H4 (cell line): ENCODE measurements at places on chromosomes 1 and 21.

DNA sequence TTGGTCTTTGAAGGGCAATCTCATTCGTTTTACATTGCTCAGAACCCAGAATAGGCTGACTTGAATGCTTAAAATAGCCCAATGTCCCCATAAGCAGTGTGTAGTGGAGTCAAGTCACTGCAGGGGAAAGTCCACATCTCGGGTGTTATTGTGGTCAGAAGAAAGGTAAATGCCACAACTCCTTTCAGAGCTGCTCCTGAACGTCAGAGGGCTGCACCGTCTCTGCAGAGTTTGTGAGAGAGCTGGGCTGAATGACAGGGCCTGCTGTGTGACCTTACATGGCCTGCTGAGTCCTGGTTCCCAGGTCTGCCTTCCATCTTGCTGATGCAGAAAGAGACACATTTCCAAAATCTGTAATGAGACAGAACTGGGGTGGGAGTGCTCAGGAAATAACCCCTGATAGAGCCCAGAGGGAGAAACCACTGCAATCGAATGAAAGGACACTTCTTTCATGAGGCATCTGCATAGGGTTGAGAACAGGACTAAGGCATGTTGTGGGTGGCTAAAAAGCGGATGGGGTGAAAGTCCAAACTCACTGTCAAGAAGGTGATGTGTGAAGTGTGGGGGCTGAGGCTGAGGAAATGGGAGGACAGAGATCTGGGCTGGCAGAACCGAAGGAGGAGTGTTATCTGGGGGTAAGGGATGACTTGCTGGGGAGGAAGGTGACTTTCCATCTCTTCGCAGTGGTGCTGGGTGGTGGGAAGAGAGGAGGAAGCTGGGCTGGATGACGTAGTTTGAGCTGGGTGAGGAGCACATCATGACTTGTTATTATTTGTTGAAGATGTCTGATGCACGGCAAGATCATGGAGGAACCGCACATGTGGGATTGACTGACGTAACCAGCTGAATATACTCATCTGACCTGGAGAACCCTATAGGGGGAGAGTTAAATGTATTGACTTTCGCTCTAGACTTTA lies 33.7 kb downstream of the XCL2 start:
- DNase-seq: no peak

DNA sequence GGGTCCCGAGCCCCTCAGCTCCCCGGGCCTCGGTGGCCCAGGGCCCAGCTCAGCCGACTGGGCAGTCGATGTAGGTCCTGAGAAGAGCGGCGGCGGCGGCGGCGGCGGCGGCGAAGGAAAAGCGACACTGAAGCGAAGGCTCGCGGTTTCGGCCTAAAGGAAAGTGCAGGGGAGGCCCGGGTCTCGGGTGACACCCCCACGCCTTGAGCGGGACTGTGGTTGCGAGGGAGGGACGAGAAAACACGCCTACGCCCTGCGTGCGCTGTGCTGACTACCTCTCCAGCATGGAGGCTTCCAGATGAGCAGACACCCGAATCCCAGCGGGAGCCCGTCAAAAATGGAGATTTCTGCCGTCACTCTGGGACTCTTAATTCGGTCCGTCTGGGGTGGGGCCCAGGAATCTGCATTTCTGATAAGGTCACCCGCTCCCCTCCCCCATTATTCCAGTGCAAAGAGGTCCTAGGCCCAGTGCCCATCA lies 31.2 kb downstream of the DNTTIP2 start:
- peak; percentile 33 for DNase-seq

DNA sequence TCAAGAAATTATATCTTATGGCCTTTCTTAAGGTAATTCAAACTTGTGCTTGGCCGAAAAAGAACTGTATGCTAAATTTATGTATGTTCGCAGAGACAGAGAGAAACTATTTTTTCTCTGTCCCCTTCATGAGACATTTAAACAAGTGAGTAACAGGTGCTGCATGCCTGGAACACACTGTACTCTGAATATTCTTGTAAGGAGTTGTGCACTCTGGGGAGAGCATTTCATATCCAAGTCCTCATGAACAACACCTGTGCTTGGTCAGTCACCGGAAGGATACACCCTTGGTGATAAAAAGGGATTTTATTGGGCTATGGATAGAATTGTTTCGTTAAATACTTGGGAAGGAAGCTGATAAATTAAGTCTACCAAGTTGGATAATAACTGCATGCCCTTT lies 220.8 kb upstream of the NRIP1 start:
- DNase-seq: no peak

- DNase-seq: no peak
Observed at GRCh38 chr1:209896346-209896745, 41.7 kb upstream of the SYT14 start.

DNA sequence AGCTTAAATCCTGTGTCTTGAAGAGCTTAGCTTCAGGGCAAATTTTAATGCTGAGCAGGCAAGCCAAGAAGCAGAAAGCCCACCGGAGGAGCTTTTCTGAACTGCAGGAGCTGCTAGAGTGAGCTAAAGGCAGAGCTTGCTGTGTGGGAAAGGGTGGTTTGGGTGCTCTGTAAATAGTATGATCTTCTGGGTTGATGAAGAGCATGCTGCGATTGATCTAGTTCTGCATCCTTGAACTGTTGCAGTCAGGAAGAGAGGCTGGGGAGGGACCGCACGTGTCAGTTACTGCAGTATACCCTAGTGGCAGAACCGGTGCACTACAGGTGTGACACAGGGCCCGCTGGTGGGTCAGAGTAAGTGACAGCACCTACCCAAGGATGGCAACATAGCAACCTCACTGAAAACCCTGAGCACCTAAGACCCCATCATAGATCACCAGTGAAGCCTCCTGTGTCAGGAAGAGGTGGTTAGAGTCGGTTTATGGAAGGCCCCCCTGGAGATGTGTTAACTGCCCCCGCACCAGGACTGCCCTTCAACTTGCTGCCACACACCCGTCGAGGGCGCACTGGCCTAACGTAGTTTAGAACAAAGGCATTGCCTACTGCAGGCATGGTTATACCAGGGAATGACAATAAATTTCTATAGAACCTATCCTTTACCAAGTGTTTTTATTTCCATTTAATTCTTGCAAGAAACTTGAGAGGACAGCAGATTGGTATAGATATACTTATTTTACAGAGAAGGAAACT lies 146.0 kb upstream of the KIAA0040 start:
- no peak for DNase-seq

DNA sequence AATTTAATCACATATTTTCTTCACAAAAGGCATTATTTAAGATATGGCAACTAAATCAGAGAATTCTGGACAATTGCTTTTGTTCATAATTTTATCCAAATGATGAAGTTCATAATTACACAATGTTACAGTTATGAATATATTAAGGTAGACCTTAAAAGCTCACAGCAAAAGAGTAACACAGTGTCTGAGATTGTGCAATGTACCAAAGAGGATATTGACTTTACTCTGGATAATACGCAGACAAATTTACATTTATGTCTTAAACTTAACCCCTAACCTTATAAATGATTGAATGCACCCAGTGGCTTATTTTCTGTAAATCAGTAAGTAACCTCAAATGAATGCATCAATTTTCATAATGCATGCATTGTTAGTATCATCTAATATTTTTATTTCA lies 216.2 kb upstream of the SAMSN1 start:
- no peak for DNase-seq

- peak; percentile 17 for DNase-seq
Observed at GRCh38 chr1:905811-906599, 17.7 kb upstream of the SAMD11 start.
